ENCODE measurements at places on chromosomes 5 and 9.
A peak's percentile ranks its signal among the peaks of the same experiment; 100 is the strongest.

GRCh38 chr9:5442400-5443011 lies 4.8 kb upstream of the PLGRKT start:
- peak; percentile 33 for DNase-seq

- DNase-seq = no peak
Observed at GRCh38 chr5:161314033-161314432, 232.5 kb downstream of the GABRB2 start.

- DNase-seq = no peak
Observed at GRCh38 chr5:95892784-95893354, 68.8 kb downstream of the ELL2 start.

DNA sequence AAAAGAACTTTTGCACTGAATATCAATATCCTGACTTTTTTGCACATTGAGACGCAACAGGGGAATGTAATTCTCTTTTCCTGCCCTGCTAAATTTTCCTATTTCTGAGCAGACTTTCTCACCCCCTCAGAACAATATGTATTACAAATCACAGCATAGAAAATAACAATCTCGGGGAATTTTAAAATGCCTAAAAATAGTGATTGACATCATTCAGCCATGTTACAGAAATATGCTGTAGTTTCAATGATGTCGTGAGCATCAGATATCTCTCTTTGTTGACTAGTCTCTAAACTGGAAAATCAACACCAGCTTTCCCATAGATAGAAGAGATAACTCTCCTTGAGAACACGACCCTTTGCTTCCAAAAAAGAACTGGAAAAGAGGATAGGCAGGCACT lies 166.7 kb downstream of the ZDHHC21 start:
- no peak for DNase-seq

DNA sequence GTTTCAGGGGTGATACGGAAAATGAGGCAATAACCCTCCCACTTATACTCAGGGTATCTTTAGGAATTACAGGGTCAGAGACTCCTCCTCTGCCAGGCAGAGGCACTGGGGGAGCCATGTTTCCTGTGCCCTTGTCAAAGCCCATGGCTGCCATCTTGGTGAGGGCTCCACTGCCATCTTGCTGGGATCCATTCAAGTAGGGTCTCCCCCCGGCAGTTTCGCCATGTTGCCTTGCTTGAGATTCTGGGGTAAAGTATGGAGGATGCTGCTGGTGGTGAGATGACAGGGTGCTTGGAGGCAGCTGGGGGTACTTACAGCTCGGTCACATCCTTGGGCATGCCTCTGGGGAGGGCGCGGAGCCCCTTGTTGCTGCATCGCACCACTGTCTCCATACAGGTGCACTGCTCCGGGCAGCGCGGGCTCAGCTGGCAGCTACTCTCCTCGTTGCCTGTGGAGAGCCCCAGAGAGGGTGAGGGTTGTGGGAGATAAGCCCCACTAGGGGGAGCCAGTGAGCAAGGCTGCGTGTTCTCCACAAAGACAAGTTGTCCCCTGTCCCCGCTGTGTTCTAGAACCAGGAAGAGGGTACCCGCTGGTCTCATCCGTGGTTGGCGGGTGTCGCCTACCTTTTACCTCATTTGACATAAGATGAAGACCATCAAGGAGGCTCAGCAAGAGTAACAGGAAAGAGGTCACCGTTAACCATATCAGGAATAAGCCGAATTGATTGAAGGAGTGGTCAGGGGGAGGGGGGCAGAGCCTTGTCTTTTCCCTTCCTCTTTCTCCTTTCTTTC lies 169.0 kb upstream of the PANK3 start:
- DNase-seq = no peak

- DNase-seq = no peak
Observed at GRCh38 chr9:114825126-114825795, 19.4 kb upstream of the TNFSF15 start.

GRCh38 chr9:120158221-120158620 lies 421.7 kb downstream of the CDK5RAP2 start:
- no peak for DNase-seq

- no peak for DNase-seq
Observed at GRCh38 chr5:148928141-148928540, 101.7 kb downstream of the ADRB2 start.

GRCh38 chr5:23437011-23437410 lies 70.4 kb upstream of the PRDM9 start:
- no peak for DNase-seq

- no peak for DNase-seq
Observed at GRCh38 chr5:123269851-123270250, 153.4 kb downstream of the CEP120 start.

DNA sequence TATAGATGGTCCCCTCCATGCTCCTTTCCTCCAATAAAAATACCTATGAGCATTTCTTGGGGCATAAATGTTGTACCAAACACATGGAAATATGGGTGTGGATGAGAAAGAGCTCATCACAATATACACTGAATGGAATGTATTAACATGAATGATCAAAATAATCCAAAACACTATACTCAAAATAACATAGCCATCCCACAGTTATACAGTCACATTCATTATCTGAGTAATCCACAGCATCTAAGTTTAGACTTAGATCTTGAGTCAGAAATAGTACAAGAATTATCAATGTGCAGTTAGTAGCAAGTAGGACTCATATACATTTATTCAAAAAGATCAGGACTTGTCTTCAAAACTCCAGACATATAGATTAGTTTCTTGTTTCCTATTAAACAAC lies 175.2 kb upstream of the NREP start:
- DNase-seq = no peak

DNA sequence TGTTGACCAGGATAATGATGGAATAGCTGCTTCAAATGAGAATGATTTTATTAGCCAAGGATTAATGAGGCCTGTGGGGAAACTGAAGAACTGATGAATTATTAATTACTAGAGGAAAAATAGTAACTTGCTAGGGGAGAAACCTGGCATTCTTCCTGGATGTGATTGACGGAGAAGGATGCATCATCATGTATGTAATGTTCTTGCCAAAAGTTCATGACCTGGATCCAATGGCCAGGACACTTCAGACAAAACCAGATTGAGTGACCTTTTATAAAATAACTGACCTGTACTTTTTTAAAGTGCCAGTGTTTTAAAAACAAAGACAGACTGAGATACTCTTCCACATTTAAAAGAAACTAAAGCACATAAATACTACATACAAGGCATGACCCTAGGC lies 23.7 kb downstream of the KIAA1191 start:
- no peak for DNase-seq

- DNase-seq = no peak
Observed at GRCh38 chr5:14588145-14588544, 6.6 kb downstream of the OTULINL start.

DNA sequence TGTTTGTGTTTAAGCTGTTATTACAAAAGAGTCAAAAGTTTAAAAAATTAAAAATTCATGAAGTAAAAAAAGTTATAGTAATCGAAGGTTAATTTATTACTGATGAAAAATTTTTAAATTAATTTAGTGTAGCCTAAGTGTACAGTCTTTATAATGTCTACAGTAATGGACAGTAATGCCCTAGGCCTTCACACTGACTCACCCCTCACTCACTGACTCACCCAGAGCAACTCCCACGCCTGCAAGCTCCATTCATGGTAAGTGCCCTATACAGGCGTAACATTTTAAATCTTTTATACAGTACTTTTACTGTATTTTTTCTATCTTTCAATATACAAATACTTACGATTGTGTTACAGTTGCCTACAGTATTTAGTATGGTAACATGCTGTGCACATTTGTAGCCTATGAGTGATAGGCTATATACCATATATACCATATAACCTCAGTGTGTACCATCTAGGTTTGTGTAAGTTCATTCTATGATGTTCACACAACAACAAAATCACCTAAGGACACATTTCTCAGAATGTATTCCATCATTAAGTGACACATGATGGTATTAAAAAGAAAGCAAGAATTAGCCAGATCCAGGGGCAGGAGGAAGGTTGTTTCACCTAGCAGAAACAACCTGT lies 40.1 kb downstream of the DCAF10 start:
- DNase-seq = no peak

GRCh38 chr9:86298873-86299272 lies 16.5 kb upstream of the ISCA1 start:
- no peak for DNase-seq

DNA sequence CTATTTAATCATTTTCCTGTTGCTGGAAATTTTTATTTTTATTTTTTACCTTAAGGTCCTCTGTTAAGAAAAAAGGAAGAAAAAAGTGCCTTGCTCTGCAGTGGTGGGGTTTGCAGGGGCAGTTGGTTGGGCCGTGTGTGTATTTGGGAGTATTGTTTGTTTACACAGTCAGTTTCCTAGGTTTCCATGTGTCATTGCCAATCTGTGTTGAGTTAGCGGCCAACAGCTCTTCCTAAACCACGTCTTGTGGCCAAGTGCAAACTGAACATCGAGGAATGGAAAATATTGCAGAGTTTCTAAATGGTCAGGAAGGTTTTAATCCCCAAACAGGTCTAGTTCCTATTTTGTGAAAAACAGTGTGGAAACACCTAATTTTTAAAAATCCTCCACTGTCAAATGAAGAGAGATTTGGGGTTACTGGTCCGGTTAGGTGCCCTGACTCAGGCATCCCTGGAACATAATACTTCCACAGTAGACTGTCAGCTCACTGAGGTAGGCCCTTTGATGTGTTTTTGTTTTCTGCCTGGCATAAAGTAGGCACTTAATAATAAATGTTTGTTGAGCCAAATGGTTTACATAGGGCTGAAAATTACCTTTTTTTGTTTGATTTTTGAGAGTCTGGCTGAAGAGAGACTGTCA lies 37.0 kb downstream of the MAMDC2 start:
- peak; percentile 81 for DNase-seq

DNA sequence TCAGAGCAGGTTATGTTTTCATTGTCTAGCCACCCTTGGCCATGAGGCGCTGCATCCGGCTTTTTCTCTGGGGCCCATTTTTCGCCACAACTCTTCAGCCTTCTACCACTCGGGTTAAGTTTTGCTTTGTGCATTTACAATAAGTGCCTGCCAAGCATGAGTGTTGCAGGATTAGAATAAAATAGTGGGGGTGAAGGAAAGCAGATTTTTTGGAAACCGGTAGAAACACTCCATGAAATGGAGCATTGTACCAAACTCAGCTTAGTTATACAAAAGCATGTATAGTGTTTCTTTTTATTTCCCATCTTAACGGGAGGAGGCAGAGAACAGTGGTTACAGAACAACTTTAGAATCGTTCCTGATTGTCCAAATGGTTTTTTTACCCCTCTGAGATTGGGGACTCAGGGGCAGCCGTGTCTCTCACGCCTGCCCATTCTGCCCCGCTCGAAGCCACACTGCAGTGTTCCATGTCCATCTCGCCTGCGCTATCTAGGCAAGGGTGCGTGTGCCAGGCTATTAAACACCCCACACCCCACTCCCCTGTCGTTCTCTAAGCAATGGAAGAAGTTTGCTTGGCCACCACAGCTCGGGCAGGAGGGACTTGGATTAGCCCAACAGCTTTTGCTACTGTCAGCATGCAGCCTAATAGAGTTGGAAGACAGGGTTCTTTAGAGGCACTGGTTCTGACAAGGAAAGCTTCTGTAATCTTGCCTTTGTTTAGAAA lies 268.8 kb upstream of the WWC1 start:
- no peak for DNase-seq

DNA sequence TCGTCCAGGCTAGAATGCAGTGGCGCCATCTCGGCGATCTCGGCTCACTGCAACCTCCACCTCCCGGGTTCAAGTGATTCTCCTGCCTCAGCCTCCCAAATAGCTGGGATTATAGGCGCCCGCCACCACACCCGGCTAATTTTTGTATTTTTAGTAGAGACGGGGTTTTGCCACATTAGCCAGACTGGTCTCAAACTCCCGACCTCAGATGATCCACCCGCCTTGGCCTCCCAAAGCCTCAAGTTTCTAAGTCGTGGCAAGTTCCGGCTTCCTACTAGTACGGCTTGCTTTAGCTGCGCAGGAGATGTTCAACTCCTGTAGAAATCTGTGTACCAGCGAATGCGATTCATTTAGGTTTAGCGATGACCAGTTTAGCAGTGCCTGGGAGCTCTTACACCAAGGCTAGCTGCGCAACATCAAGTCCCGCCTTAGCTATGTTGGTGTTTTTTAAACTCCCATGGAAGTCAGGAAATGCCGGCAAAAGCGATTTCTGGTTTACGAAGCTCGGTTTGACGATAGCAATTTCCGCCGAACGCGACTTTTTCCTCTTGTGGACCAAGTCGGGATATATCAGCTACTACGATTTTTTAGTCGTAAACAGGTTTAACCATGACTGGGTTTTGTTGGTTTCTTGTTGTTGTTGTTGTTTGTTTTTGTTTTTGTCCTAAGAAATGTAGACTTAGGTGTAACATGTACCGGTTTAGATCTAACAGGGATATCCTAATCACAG lies 46.4 kb downstream of the ANXA2R start:
- peak; percentile 52 for DNase-seq

DNA sequence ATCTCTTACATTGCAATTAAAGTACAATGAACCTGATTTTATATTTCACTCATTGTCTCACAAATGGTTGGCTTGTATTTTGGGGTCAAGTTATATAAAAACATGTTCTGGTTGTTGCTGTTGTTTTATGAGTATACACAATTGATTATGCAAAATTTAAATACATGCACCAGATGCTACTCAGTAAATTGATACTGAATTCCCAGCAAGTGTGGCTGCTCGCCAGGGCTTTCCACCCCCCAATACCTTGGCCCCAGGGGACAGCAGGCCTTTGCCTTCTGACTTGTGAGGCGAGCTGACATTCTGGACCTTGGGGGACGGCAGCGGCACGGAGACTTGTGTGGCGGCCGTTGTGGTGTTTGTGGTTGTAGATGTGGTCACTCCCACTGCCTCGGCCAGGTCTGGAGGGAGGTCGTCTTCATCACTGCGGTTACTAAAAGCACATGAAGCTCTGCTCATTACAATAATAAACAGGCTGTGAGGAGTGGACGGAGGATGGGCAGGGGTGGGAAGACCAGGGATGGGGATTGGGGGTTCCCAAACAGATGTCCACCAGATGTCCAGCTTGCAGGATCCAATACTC lies 27.0 kb upstream of the FRRS1L start:
- DNase-seq = no peak

GRCh38 chr5:5179079-5179478 lies 38.9 kb downstream of the ADAMTS16 start:
- DNase-seq = no peak

DNA sequence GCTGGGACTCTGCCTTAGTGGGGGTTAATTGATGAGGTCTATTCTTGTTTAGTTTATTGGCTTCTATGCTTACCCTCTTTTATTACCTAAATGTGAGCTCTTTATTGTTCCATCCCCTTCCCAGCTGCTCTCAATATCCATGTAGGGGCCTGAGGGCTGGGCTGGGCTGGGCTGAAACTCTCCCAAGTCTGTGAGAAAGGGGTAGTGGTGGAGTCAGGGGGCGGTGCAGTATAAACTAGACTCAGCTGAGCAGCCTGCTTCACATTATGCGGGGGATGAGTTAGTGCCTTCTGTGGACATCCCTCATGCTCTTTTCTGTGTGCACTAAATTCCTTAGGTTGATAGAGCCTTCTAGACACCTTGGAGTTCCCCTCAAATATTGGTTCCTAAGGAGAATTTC lies 451.8 kb upstream of the PTGER4 start:
- no peak for DNase-seq

All from right lung (tissue), 10 donors.